ENCODE measurements at places on chromosomes 2 and 18. TPM values are rescaled to one million over a fixed set of nuclear protein-coding genes. Genes with fewer than 3 reads are reported as not detected.

MAP3K19 gene
- not detected for total RNA-seq

GRCh38 chr2:112724591-112725525 lies 4.0 kb downstream of the NT5DC4 start:
- H3K4me1 ChIP-seq: peaks cover 7% of the 10 kb centered on the region
- H3K36me3 ChIP-seq: no peaks in the 10 kb centered on the region
- H3K4me3 ChIP-seq: no peak overlapping the region
- no peak for DNase-seq
- no peak overlapping the region for H3K27ac ChIP-seq

- no peaks in the 10 kb centered on the region for H3K36me3 ChIP-seq
- H3K4me3 ChIP-seq: no peak overlapping the region
- H3K27me3 ChIP-seq: no peaks in the 10 kb centered on the region
Observed at GRCh38 chr2:142767847-142768246, 109.6 kb upstream of the KYNU start.

GRCh38 chr2:240523451-240524281 lies 34.1 kb downstream of the ANKMY1 start:
- peaks cover 10% of the 10 kb centered on the region for H3K4me1 ChIP-seq
- DNase-seq: no peak
- peaks cover 56% of the 10 kb centered on the region for H3K36me3 ChIP-seq
- H3K27ac ChIP-seq: no peak overlapping the region
- H3K27me3 ChIP-seq: peaks cover 16% of the 10 kb centered on the region

DNA sequence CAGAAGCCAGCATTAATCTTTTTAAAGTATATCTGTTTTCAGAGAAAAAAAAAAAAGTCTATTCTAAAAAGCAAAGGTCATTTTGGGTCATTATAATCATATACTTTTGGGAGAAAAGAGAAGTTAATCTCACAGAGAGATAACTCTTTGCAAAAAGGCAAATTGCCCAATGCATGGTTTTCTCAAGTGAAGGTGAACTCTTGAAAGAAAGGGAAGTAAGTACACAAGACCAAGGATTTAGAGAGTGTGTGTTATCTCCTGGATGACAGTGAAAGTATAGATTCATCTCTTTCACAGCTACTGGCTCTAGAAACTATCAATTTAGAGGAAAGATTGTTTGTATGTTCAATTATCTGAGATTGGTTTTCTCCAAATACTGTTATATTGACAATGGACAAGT lies 151.4 kb downstream of the CD8B2 start:
- H3K36me3 ChIP-seq: no peaks in the 10 kb centered on the region
- H3K4me1 ChIP-seq: no peaks in the 10 kb centered on the region
- DNase-seq: no peak
- H3K4me3 ChIP-seq: no peak overlapping the region
- H3K27me3 ChIP-seq: no peaks in the 10 kb centered on the region
